ENCODE measurements at places on chromosomes 7 and 10.

DNA sequence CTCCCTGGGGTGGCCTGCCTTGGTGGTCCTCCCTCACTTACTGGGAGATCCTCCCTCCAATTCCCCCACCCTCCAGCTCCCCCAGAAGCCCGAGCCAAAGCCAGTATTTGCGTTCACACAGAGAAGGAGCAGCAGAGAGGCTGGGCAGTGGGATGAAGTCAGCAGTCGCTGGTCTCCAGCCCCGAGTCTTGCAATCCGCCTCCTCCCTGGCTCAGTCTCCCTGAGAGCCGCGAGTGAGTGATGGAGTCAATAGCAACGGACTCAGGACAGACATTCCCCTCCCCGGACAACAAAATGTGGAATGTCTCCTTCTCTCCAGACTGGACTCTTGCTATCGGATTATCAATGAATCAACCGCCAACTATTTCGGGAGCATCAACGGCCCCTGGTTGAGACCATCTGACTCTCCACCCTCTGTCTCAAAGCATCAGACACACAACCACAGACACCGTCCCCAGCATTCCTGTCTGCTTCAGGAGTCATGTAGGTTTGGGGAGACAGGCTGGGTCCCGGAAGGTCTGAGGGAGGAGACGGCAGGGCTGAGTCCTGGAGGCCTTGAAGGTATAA lies 178.4 kb downstream of the SH3PXD2A start:
- no peak for DNase-seq

DNA sequence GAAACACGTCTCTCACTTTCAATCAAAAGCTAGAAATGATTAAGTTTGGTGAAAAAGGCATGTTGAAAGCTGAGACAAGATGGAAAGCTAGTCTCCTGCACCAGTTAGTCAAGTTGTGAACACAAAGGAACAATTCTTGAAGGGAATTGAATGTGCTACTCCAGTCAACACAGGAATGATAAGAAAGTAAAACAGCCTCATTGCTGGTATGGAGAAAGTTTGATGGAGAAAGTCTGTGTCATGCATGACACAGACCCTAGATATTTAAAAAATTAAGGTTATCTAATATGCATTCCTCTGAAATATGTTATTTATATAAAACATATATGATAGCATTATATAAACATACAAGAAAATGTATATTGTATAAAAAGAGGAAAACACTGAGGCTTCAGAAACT lies 699.4 kb upstream of the FZD8 start:
- DNase-seq, result no peak

DNA sequence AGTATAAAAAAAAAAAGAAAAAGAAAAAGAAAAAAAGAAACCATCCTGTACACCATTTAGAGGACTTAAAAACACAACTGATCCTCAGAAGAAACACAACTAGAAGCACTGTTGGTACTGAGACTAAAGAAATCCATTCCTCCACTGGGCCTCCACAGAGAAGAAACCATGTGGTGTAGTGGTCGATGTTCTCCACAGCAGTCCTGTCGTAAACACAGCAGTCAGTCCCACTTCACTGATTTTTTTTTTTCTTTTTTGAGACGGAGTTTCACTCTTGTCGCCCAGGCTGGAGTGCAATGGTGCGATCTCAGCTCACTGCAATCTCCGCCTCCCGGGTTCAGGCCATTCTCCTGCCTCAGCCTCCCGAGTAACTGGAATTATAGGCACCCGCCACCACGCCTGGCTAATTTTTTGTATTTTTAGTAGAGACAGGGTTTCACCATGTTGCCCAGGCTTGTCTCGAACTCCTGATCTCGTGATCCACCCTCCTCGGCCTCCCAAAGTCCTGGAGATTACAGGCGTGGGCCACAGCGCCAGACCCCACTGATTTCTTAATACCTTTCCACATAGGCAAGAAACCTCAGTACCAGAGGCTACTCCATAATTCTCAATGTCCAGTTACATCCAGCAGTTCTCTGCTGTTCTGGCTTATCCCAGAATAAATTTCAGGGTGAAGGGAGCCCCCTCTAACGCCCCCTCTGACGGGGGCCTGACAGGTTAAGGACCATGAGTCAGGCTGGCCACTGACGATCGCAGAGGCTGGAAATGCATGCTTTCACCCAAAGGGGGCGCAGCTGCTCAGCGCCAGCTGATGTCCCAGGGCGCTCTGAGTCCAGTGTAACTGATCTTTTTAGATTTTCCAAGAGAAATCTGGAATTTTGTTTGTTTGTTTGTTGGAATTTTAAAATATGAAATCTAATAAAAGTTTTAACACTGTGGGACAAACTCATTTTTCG lies 24.8 kb upstream of the FFAR4 start:
- no peak for DNase-seq

DNA sequence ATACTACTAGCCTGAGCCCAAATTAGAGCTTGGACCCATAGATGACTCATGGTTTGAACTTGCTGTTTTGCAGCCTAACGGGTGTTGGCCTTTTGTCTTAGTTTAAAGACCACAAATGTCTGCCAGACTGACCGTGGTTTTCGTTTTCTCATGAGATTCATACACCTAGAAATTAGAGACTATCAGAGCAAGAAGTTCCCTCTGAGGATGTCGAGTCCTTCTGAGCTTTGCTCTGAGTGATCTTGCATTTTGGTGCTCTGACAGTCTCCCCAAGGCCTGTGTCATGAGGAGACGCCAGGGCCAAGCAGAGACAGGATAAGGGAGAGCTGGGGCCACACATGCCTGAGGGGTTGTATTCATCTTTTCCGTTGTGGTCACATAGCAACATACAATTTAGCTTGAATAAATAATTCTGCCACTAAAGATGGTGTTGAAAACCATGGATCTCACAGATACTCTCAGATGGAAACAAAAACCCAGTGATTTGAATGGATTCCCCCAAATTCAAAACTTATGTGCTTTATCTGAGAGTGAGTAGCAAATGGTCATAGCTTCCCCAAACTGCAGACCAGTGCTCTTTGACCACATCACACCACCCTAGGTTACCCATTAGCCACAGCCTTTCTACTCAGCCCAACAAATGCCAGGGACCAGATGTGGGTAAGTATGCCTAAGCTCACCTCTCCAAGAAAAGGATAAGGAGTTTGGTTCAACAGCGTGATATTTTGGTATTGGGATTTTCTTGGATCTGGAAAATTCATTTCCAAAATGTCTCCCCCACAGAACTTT lies 762.0 kb upstream of the IGFBP3 start:
- DNase-seq, result no peak

GRCh38 chr7:45984386-45985295 lies 63.6 kb upstream of the IGFBP3 start:
- no peak for DNase-seq

DNA sequence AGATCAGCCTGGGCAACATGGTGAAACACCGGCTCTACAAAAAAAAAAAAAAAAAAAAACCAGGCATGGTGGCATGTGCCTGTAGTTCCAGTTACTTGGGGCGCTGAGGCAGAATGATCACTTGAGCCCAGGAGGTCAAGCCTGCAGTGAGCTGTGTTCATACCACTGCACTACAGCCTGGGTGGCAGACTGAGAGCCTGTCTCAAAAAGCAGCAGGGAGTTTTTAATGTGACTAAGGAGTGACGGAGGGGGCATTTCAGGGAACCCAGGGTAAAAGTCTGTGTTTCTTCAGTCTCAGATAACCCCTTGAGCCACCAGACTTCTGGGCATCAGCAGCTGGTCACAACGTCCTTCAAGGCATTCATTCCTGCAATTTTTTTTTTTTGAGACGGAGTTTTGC lies 2.2 kb upstream of the C10orf95 start:
- no peak for DNase-seq

GRCh38 chr10:62050893-62051433 lies 149.5 kb downstream of the ARID5B start:
- peak; percentile 88 for DNase-seq

DNA sequence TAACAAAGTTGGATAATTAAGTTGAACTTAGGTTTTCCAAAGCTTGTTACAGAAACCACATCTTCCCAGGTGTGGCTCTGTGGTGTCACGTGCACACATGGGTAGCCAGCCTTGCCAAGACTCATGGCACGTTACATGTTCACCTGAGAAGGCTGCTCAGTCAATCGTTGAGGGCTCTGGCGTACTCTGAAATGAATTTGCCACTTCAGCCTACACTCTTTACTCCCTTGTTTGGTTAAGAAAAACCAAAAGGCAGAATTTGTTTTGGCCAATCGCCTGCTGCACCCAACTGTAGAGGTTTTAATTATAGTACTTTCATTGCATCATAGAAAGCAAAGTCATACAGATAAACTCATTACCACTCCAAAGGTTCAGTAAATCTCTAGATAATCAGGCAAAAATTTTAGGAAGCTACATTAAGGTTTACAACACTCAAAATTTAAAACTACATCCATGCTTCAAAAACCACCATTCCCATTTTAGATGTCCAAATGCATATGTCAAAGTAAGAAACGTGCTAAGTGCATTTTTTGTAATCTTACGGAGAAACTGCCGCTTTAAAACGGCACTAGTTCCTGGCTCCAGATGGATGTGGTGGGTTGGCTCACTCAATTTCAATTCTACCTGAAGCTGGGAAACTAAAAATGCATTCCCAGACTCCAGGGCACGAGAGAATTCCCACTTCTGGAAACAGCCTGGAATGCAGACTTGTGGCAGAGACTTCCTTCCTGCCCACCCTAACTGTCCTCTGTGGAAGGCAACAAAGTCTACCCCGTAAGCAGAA lies 88.4 kb downstream of the DIP2C start:
- DNase-seq, result no peak

DNA sequence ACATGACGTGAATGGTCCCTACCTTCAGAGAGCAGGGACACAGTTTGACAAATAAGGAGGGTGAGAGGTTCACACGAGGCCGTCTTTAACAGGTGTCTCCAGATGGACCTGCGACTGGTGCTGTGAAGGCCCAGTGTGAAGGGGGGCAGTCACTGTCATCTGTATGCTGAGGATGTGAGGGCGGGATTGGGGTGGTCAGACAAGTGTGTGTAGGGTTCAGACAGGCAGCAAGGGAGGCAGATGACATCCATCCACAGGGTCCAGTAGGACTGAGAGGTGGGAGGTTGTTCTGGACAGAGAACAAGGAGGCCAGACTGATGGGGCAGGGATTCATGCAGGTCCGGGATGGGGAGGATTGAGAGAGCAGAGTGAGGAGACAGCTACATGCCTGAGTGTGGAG lies 232.6 kb upstream of the GPR26 start:
- no peak for DNase-seq

DNA sequence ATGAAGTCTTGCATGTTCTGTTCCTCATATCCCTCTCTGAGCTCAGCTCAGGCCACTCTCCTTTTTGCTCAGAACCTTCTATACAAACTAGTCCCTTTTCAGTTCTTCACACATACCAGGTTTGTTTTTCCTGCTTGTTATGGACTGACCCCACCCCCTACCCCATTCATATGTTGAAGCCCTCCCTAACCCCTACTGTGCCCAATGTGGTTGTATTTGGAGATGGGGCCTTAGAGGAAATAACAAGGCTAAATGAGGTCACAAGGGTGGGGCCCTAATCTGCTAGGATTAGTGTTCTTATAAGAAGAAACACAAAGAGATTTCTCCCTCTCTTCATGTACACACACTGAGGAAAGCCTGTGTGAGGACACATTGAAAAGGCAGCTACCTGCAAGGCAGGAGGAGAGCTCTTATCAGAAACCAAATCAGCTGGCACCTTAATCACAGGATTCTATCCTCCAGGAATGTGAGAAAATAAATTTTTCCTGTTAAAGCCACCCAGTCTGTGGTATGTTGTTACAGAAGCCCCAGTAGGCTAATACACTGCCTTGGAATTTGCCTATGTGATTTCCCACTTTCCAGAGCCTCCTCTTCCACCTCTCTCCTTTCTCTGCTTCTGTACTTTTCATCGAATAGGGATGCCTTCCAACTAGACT lies 67.3 kb upstream of the DNAJB12 start:
- DNase-seq, result no peak

GRCh38 chr10:69768386-69768785 lies 33.3 kb upstream of the COL13A1 start:
- DNase-seq, result no peak

DNA sequence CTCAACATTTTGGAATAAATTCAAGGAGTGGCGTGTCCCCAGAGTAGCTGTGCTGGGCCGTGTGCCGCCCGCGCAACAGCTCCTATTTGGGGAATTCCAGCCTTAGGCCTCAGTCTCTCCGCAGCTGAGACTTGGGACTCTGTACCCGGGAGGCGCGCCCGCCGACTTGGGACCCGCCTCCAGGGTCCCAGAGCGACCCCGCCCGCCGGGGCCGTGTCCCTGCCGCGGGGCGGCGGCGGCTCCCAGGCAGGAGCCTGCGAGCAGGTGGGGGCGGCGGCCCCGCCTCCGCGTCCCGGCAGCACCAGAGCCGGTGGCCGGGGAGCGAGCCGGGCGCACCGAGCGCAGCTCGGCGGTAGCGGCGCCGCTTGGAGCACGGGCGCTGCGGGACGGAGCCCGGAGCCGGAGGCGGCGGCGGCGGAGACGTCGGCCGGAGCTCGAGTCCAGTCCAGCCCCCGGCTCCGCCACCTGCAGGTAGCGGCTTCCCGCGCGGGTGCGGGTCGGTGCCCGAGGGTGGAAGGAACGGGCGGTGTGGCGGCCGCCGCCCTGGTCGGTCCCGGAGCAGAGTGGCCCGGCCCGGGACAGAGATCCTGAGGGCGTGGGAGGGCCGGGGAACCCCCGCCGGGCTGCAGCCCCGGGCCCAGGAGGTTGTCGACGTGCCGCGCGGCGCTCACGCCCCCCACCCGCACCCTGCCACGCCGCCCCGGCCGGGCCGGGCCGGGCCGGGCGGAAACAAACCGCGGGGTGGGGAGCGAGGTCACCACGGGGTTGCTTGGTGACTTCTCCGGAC lies at the start of gene WIPF3:
WIPF3 (plus strand) TSS at position 301 of the 787 bp plus-strand sequence. CDS start 28,217 bp downstream, outside the sequence.
- no peak for DNase-seq

GRCh38 chr7:109479388-109479787 lies 909.7 kb downstream of the DNAJB9 start:
- DNase-seq, result no peak
